RWPE1 (cell line): ENCODE measurements at places on chromosomes 6 and 20.

DNA sequence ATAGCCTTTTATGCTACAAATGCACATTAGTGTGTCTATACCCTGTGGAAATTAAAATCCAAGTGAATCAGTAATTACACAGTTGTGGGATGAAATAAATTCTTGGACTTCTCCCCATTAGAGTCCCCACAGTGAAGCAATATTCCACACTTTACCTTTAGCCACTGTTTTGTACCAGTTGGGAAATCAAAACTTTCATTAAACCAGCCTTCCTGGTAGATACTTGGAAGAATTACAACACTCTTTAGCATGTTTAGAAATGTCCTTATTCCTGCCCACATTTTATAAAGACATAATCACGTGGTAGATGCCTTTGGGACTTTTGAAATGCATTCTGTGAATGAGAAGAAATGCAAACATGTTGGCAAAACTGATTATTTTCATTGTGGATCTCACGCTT, 49.0 kb upstream of the ANKEF1 start:
- DNase-seq = no peak

- DNase-seq = peak; percentile 10
These were observed 92.1 kb downstream of the FYN start for GRCh38 chr6:111781041-111781708.

GRCh38 chr6:42428326-42429041, 23.2 kb downstream of the TRERF1 start:
- no peak for DNase-seq

- no peak for DNase-seq
These were observed 21.7 kb upstream of the WFDC10A start for GRCh38 chr20:45607810-45608209.

DNA sequence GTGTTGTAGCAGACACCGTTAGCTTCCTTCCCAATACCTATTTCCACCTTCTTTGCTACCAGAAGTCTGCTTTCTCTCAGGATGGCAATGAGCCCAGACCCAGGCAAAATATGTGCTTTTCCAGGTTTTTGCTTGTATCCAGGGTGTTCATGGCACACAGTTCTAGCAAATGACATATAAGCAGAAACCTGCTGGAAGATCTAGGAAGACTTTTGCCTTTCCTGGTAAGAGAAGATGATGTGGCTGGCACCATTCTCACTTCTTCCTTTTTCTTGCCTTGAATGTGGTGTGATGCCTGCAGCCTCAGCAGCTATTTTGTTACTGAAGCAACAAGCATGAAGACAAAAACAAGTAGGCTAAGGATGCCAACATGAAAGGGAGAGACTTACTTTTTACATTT, 19.2 kb upstream of the TBC1D22B start:
- no peak for DNase-seq

DNA sequence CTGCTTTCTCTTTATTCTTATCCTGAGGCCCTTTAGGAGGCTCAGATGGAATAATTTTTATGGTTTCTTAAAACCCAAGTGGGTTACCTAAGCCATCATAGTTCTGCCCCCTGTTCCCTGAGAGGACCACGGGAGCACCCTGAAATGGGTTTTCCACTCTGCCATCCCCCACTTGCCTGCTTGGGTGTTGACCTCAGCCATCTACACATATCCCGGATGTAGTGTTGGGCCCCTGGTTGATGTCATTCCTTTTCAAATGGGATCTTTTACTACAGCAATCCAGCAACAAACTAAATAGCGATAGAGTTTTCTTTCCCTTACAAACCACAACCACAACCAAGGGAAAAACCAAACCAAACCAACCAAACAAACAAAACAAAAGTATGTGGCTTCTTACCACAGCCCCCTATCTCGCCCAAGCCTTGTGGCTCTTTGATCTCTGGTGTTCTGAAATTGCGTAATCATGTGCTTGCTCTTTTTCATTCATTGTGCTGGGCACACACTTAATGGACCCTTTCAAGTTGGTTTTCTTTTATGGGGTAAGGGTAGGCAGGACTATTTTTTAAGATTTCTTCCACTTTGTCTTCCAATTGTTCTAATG, 154.9 kb downstream of the ESR1 start:
- DNase-seq = no peak

DNA sequence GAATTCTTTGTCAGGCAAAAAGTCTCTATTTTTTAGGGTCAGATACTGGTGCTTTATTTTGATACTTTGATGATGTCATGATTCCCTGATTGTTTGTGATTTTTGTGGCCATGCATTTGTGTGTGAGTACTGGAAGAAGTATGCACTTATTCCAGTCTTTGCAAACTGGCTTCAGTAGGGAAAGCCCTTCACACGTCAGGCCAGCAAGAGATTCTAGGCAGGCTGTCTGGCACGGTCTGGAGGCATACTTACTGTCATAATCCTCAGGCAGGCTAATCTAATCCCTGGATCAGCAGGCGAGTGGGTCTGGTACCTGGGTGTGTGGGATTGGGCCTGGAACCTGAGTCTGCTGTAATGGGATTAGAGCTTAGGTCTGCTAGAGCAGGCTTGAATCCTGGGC, 391.8 kb upstream of the MMS22L start:
- no peak for DNase-seq

GRCh38 chr20:9285617-9286016, 216.7 kb downstream of the PLCB4 start:
- no peak for DNase-seq

- DNase-seq = no peak
These were observed 27.6 kb downstream of the CNKSR3 start for GRCh38 chr6:154482858-154483257.

GRCh38 chr6:79135973-79136470, 58.0 kb upstream of the PHIP start:
- no peak for DNase-seq

DNA sequence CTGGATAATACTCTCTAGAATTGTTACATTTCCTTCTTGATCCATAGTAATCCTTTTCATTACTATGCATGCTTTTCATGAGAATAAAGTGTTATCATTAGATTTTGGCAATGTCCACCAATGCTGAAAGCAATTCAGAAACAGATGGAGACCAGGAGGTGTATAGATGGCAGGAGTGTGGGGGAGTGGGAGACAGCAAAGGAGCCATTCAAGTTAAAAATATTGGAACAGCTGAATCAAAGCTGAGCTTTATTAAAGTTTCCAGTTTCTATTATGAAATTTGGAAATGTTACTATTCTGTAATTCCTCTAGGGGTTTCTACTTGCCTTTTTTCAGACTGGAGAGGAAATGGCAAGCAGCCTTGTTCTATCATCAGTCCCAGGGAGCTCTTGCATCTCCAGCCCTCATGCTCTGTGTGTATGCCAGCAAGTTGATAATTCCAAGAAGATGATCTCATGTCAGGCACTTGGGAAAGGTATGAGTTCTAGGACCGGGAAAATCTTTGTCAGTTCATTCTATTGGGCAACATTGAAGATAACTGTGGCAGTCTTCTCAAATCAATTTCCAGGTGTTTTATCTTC, 228.0 kb downstream of the CD109 start:
- no peak for DNase-seq

DNA sequence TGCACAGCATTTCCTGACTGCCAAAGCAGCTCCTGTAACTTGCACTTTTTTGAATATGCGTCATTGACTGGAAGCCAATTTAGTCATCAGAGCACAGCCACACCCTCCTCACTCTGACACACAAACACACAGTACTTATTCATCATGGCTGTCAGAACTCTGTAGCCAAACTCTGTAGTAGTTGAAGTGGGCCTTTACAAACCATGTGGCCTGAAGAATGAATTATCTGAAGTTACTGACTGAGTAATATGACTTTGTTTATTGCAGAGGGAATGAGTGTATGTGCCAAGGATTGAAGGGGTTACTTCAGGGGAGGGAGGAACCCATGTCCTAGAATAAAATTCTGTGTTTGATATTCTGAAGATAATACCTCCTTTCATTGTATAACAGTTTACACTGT, 102.7 kb downstream of the FIG4 start:
- peak; percentile 88 for DNase-seq

GRCh38 chr6:168526841-168527281, 85.9 kb downstream of the SMOC2 start:
- no peak for DNase-seq

GRCh38 chr20:64095455-64095854, 11.3 kb upstream of the LKAAEAR1 start:
- DNase-seq = no peak

DNA sequence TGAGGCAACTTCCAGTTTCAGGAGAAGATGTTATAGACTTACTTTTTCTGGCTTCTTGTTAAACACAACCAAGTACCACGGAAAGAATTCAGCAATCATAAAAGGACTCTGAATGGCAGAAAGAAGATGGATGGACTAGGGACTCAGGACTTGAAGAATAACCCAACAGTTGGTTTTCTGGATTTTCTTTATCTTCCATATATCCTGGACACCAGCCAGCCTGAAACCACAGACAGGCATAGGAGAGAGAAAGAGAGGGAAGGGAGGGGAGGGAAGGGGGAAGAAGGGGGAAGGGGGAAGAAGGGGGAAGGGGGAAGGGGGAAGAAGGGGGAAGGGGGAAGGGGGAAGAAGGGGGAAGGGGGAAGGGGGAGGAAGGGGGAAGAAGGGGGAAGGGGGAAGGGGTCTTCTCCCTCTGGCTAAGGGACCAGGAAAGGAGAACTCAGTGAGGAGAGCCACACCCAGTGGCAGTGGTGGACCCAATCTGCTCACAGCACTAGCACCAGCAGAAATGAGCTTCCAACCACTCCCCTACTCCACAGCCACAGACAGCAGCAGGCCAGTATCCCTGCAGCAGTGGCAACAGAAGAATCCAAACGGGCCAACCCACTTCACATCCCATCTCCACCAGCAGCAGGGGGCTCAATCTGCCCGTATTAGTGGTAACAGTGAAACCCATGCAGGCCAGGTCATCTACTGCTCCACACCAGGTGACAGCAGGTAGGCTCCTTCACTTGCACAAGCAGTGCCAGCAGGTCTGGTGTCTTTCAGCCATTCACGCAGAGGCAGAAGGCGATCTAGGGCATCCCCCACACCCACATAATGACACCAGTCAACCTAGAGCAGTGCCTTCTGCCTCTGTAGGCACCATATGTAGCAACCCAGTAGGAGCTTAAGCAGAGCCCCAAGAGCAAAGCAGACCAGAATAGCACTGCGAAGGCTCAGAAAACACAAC, 78.6 kb downstream of the TRMT6 start:
- DNase-seq = no peak

DNA sequence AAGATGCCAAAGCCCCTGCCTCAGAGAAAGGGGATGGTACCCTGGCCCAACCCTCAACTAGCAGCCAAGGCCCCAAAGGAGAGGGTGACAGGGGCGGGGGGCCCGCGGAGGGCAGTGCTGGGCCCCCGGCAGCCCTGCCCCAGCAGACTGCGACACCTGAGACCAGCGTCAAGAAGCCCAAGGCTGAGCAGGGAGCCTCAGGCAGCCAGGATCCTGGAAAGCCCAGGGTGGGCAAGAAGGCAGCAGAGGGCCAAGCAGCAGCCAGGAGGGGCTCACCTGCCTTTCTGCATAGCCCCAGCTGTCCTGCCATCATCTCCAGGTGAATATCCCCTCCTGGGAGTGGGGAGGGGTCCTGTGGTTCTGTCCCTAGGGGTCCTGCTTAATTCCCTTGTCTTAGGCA, 1.1 kb downstream of the MYLK2 start:
- DNase-seq = no peak

DNA sequence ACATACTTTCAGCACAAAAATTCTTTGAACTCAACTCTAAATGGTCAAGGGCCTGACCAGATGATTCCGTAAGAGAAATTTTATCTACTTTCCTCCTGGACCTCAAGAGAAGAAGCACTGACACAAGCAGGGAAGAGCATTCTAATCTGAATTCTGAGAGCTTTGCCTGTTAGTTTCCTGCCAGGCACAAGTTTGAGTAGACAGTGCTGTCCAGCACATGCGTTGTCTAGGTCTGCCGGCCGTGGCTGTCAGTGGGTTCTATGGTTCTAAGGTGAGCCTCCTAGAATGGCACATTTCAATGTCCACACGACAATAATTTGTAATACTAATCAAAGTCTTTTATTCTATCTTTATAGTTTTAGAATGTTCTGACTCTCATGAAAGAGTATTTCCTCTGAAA, 91.9 kb downstream of the RFPL4B start:
- DNase-seq = no peak

DNA sequence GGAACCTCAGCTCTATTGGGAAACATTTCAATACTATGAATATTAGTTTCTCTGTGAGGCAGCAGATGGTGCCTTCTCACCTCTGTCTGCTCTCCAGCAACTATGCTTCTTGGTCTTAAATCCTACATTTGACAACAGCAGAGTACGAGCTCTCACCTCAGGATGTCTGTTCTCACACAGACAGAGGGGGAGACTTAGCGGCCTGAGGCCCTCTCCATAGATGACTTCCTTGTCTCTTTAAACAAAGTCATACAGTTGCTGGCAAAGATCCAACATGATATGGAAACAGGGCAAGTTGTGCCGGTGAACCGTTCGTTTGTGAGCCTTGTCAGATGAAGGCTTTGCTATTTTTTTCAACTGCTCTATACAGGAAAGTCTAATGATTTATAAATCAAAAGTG, 43.7 kb upstream of the GABRR1 start:
- DNase-seq = no peak

- peak; percentile 8 for DNase-seq
These were observed 111.0 kb upstream of the TFAP2D start for GRCh38 chr6:50602292-50602691.

- DNase-seq = no peak
These were observed 134.9 kb downstream of the TMEM200A start for GRCh38 chr6:130500693-130501092.

DNA sequence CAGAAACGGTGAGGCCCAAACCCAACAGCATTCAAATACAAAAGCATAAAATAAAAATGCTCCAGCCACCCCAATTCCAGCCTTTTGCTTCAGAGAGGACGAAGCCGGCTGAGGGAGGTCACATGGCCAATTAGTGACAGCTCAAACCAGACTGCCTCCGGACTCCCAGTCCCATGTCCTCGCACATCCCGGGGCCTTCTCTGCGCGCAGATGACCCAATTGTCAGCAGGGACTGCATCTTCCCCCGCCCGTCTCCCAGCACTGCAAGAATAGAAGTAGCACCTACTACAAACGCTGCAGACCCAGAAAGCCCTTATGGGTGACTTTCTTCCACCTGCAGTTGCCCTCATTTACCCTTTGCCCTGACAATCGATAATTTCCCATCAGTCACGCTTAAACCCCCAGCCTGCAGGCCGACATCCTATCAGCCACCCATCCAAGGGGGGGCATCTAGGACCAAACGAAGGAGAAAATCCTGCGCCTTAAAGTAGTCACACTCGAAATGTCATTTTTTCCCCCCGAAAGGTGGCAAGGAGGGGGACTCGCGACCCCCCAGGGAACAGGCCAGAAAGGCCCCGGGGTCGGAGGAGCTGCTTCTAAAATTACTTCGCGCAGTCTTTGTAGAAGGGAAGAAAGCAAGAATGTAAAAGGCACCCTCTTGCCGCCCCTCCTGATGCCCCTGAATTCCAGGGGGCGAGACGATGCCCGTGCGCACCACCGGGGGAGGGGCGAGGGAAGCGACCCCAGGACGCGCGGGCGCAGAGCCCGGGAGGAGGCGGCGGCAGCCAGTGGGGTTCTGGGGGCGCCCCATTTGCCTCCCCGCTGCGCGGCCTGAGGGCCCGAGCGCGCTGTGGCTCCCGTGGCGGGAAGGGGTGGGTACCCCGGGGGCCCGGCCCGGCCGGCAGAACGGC, 792 bp downstream of the SLC23A2 start:
- DNase-seq = no peak

GRCh38 chr6:136274062-136274461, 15.6 kb downstream of the BCLAF1 start:
- no peak for DNase-seq

GRCh38 chr6:84455511-84456029, 228.1 kb upstream of the CEP162 start:
- DNase-seq = no peak

- DNase-seq = peak; percentile 29
These were observed 401 bp upstream of the B3GALT4 start for GRCh38 chr6:33276581-33276863.

GRCh38 chr20:35327074-35327976, 35.1 kb upstream of the FAM83C start:
- no peak for DNase-seq
